A549 treated with ZK216348 at 1 μM for 4 hours (cell line): ENCODE measurements at places on chromosomes 1 and 21. TPM values are rescaled to one million over a fixed set of nuclear protein-coding genes. Genes with fewer than 3 reads are reported as not detected.

CSMD2 gene
- total RNA-seq: not detected in 5 replicates

OR2L8 gene
- total RNA-seq: not detected in 5 replicates

MEX3A gene
- 0.83 to 3.8 TPM (median 2.2 TPM) in 5 replicates for total RNA-seq

CYP4A22 gene
- not detected in 5 replicates for total RNA-seq

PPFIA4 gene
- total RNA-seq: 0.38 to 1.4 TPM (median 0.64 TPM) in 5 replicates

TMEM82 gene
- not detected in 5 replicates for total RNA-seq

FAM89A gene
- total RNA-seq: 11.4 to 20.5 TPM (median 16.3 TPM) in 5 replicates

FCN3 gene
- total RNA-seq: not detected in 5 replicates

SPRR1B gene
- not detected in 5 replicates for total RNA-seq

SYPL2 gene
- total RNA-seq: 0.07 to 0.18 TPM (median 0.08 TPM) in 5 replicates

AMY1C gene
- not detected in 5 replicates for total RNA-seq

SLC6A17 gene
- total RNA-seq: 2.6 to 6.2 TPM (median 4.7 TPM) in 5 replicates

BARHL2 gene
- not detected in 5 replicates for total RNA-seq

CLCNKA gene
- total RNA-seq: 0.06 TPM in 1 of 5 replicates, not detected in the others

OR2G6 gene
- not detected in 5 replicates for total RNA-seq

SLX9 gene
- total RNA-seq: 37.7 to 59.5 TPM (median 56.3 TPM) in 5 replicates

NCF2 gene
- total RNA-seq: 1.0 to 3.3 TPM (median 2.7 TPM) in 5 replicates

MAP1LC3C gene
- total RNA-seq: 0.18 to 0.22 TPM in 2 of 5 replicates, not detected in the others

BCAR3 gene
- total RNA-seq: 68.9 to 77.0 TPM (median 75.3 TPM) in 5 replicates

ALPL gene
- total RNA-seq: 0.14 to 0.68 TPM (median 0.41 TPM) in 5 replicates

OR14K1 gene
- total RNA-seq: not detected in 5 replicates

TNFRSF4 gene
- 0.20 to 0.23 TPM in 2 of 5 replicates, not detected in the others for total RNA-seq

SHE gene
- total RNA-seq: 0.05 to 0.08 TPM (median 0.07 TPM) in 5 replicates

OR2T29 gene
- not detected in 5 replicates for total RNA-seq

SELENBP1 gene
- 5.1 to 7.6 TPM (median 6.9 TPM) in 5 replicates for total RNA-seq

TCHHL1 gene
- total RNA-seq: not detected in 5 replicates

TRNP1 gene
- total RNA-seq: 171 to 270 TPM (median 266 TPM) in 5 replicates

CLDN14 gene
- not detected in 5 replicates for total RNA-seq

MRPS21 gene
- total RNA-seq: 80.6 to 120 TPM (median 86.2 TPM) in 5 replicates

HSPB7 gene
- total RNA-seq: not detected in 5 replicates

PTPN14 gene
- 6.4 to 13.4 TPM (median 10.0 TPM) in 5 replicates for total RNA-seq

ZBED6 gene
- total RNA-seq: 1.3 to 4.9 TPM (median 2.7 TPM) in 5 replicates

OR2L3 gene
- total RNA-seq: not detected in 5 replicates

ARHGEF11 gene
- 15.3 to 21.6 TPM (median 18.8 TPM) in 5 replicates for total RNA-seq

WDR64 gene
- total RNA-seq: not detected in 5 replicates

NMNAT2 gene
- 0.42 to 1.5 TPM (median 0.62 TPM) in 5 replicates for total RNA-seq

CR1L gene
- total RNA-seq: 0.41 TPM in 1 of 5 replicates, not detected in the others

OR10Z1 gene
- not detected in 5 replicates for total RNA-seq

PHLDA3 gene
- 60.4 to 170 TPM (median 155 TPM) in 5 replicates for total RNA-seq

ABCG1 gene
- 2.3 to 3.3 TPM (median 2.9 TPM) in 5 replicates for total RNA-seq

BSND gene
- total RNA-seq: not detected in 5 replicates

SH3BP5L gene
- total RNA-seq: 17.4 to 31.7 TPM (median 26.6 TPM) in 5 replicates

ANKRD65 gene
- 0.07 to 0.23 TPM in 2 of 5 replicates, not detected in the others for total RNA-seq

ROR1 gene
- total RNA-seq: 7.4 to 11.0 TPM (median 9.0 TPM) in 5 replicates

BTBD8 gene
- 0.25 to 1.1 TPM (median 1.0 TPM) in 5 replicates for total RNA-seq

JAM2 gene
- total RNA-seq: not detected in 5 replicates

SLC6A9 gene
- 9.0 to 21.2 TPM (median 16.9 TPM) in 5 replicates for total RNA-seq

PCSK9 gene
- 1.8 to 4.5 TPM (median 3.0 TPM) in 5 replicates for total RNA-seq

XCL2 gene
- not detected in 5 replicates for total RNA-seq

RCAN1 gene
- 10.2 to 13.3 TPM (median 12.1 TPM) in 5 replicates for total RNA-seq

PROX1 gene
- 0.06 to 0.21 TPM (median 0.16 TPM) in 4 of 5 replicates, not detected in the other for total RNA-seq

CCDC181 gene
- 0.14 to 0.53 TPM (median 0.18 TPM) in 4 of 5 replicates, not detected in the other for total RNA-seq

VANGL2 gene
- 0.50 to 1.2 TPM (median 0.91 TPM) in 5 replicates for total RNA-seq

MANEAL gene
- total RNA-seq: 20.8 to 26.9 TPM (median 25.3 TPM) in 5 replicates

HNRNPU gene
- total RNA-seq: 338 to 502 TPM (median 362 TPM) in 5 replicates

OR2M3 gene
- total RNA-seq: not detected in 5 replicates

GUCA2B gene
- 0.42 TPM in 1 of 5 replicates, not detected in the others for total RNA-seq

SERINC2 gene
- 13.5 to 33.0 TPM (median 29.6 TPM) in 5 replicates for total RNA-seq

OR2W3 gene
- total RNA-seq: not detected in 5 replicates
